Right atrium auricular region (tissue), 2 donors: ENCODE measurements at places on chromosomes 4 and X. TPM values are rescaled to one million over a fixed set of nuclear protein-coding genes. Genes with fewer than 3 reads are reported as not detected.

DNA sequence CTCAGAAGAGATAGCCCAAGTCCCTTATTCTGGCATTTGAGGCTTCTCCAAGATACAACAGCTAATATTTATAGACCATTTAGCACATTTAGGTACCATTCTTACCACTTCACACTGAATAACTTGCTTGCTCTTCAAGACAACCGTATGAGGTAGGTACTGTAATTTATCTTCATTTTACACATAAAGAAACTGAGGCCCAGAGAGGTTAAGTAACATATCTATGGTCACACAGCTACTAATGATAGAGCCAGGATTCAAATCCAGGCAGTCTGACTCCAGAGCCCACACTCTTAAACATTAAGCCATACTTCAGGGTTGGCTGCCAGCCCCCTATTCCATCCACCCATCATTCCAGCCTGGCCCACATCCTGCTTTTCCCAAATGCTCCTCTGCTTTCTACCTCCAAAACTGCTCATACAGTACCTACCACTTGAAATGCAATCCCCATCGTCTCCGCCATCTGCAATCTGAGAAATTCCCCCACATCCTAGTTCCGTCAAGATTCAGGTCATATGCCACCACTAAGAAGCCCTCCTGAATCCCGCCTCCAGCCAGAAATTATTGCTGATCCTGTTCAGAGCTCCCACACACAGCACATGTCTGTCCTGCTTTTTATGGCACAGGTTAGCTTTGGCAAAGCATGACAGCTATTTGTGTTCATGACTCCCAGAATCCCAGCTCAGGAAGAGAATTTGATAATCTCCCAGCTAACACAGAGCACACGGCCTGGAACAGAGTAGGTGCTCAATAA is 23.5 kb downstream of the IQSEC2 start:
- H3K27ac ChIP-seq = no peak overlapping the region
- H3K27me3 ChIP-seq = no peaks in the 10 kb centered on the region
- H3K4me1 ChIP-seq = no peaks in the 10 kb centered on the region
- peaks cover 5% of the 10 kb centered on the region for H3K36me3 ChIP-seq
- H3K4me3 ChIP-seq = no peak overlapping the region
- no peak for DNase-seq

DNA sequence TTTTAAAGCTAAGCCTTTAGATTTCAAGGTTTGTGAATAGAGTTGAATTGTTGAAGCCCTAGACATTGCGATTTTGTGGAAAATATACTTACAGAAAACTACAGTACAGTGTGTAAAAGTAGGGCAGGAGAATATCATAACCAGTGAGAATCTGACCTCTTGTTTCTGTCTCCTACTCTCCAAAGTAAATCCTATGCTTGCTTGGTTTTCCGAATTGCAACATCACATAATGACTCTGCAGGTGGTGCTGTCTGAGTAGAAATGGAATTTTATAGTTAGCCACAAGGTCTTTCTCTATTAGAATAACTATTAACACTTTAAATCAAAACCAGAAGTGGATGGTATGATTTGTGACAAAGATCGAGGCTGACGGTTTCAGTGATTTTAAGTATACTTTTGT is 505.6 kb downstream of the RAPGEF2 start:
- no peaks in the 10 kb centered on the region for H3K36me3 ChIP-seq
- H3K27ac ChIP-seq = no peak overlapping the region
- no peak overlapping the region for H3K4me3 ChIP-seq
- no peak for DNase-seq

DNA sequence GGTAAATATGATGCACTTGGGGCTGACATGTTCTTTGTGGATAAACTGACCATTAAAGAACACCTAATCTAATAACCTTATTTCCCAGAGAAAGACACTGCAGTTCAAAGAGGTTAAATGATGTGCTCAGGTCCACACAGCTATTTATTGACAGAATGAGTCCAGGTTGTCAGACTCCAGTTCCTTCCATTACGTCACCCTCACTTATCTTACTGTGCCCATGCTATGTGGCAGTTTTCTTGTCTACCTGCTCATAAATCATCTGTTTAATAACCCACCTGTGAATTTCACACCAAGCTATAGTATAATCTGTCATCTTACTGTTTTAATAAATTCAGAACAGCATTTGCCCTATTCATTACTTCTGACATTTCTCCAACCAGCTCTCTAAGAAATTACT is 36.7 kb downstream of the QRFPR start:
- DNase-seq = no peak
- no peaks in the 10 kb centered on the region for H3K36me3 ChIP-seq
- H3K4me1 ChIP-seq = no peaks in the 10 kb centered on the region

Gene TRIM61
- total RNA-seq = 1.1 TPM

Gene FAT1
- 89.5 TPM for total RNA-seq

Gene SOD3
- total RNA-seq = 94.9 TPM

Gene UGT2A3
- total RNA-seq = not detected

Gene CCKAR
- not detected for total RNA-seq
